Cortex of kidney (tissue), 1 donor: ENCODE measurements at places on chromosomes 6 and 20.

GRCh38 chr6:13825871-13826270, 11.5 kb upstream of the MCUR1 start:
- DNase-seq: no peak

GRCh38 chr6:98831959-98832283, 2.5 kb upstream of the POU3F2 start:
- no peak for DNase-seq

- DNase-seq: no peak
These were observed 17.1 kb upstream of the BEND3 start for GRCh38 chr6:107132330-107132954.

DNA sequence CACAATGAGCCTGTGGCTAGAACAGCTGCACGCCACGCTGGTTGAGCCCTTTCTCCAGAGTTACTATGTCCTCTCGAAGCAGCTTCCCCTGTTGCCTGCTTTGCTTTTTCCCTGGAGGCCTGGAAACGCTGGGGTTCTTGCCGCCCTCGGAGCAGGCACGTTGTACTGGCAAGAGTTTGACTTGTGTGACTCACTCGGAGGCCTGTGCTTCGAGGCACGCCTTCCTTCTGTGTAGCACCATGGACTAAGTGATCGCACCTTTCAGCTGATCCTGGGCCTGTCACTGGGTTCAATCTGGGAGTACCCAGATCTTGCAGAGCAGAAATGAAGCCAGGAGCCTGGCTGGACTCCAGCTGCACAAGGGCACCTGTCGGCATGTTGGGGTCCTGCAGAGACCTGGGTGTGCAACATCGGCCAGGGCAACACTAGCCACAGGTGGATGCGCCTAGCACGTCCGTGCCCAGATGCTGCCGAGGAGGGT, 5.2 kb downstream of the INSM1 start:
- no peak for DNase-seq

DNA sequence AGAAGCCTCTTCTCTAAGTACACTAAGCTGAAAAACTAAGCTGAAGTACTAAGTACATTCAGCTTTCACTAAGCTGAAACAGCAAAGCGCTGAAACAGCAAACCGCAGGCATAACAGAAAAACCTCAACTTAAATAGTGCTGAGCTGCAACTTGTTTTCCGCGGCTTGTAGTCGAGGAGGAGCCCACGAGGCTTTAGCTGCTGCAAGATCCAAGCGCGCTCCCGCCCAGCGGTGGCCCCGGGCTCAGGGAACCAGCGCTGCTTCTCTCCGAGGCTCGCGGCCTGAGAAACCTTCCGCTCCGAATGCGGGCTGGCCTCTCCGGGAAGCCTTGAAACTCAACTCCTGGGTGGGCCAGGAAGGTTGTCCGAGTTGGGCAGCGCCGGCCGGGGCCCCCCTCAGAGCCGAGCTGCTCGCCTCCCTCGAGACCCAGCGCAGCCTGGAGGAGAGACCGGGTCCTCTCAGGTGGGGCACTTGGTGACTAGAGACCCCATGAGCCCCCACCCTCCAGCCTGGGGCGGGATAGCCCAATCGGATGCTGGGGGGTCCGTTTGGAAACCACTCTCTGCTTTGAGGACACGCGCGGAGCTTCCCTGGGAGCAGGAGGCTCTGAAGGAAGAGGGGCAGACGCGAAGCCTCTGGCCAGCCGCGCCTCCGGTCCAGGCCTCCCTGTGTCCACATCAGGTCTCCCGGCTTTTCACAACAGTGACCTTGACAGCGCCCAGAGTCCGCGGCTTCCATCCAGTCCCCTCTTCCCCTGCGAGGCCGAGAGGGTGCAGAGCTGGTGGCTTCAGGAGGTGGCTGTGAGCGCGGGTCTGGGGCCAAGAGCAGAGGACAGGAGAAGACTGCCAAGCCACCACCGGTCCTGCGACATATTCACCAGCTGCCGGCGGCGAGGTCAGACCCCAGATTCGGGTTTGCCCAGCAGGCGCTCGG, 38.1 kb upstream of the HLA-E start:
- DNase-seq: no peak

DNA sequence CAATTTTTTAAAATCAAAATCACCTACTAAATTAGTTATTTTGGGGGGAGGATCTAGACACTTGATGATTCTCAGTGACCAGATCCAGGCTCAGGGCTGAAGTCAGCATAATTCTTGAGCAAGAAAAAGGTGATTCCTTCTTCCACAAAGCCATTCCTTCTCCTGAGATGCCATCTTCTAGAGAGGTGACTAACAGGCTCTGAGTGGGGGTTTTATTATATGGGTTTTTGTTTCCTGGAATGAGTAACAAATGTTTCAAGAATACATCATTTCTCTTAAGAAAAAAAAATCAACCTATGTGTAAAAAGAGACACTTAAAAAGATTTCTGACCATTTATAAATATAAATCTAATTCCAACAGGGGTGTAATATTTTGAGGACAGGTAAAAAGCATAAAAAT, 154.3 kb downstream of the NFATC2 start:
- no peak for DNase-seq

- DNase-seq: peak; percentile 50
These were observed 2.1 kb upstream of the MRGBP start for GRCh38 chr20:62794007-62794724.

DNA sequence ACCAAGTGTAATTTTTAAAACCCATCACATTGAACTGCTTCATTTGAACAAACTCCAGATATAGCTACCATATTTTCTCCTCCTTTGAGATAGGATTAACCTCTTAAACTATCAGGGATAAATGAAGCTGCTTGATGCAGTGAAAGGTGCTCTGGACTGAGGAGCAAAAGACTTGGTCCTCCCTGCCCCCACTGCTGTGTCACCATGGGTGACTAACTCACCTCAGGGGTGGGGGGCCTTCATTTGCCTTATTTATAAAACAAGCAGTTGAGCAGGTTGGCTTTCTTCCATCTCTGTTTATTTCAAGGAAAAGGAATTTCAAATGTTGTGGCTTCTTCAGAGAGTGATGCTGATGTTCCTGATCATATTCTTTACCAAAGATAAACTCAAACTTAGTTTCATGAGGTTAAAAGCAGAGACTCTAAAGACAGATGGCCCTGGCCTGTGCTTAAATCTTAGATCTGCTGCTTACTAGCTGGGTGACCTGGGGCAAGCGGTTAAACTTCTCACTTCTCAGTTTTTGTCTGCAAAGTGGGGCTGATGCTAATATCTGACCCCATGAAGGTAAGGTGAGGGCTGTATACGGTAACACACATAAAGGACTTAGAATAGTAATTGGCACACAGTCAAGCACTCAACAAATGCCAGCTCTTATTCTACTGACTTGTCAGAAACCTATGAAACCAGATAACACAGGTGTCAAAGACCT, 50.5 kb downstream of the FHL5 start:
- no peak for DNase-seq

DNA sequence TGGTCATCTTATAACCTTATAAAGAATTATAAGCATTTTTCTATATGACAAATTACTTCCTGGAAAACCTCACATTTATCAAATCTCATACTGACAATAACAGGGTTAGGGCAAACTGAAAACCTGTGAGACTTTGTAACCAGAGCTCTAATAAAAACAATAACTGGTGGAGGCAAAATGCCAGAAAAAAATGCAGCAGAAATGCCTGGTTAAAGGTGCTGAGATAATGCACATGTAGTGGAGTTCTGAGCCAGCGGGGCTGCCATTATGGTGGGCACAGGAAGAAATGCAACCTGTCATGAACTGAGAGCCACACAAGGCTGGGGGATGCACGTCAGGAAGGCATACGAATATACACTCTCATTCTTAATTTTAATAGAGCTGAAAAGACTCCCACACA, 53.0 kb downstream of the NCOA6 start:
- DNase-seq: no peak

DNA sequence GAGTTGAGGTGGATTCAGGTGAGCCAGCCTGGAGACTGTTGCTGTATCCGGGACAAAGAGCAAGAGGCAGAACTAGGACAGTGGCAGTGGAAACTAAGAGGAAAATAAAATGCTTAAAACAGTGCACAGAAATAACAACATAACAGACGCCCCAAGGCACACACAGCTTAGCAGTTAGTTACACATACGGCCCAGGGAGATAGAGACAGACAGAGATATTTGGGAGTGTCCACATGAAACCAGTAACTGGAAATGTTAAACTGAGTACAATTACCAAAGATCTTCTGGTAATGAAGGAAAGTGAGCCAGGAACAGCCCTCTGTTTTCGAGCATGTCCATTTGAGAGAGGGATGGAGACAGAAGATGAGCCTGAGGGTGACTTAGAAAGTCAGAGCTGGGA, 237.5 kb upstream of the QKI start:
- DNase-seq: no peak

DNA sequence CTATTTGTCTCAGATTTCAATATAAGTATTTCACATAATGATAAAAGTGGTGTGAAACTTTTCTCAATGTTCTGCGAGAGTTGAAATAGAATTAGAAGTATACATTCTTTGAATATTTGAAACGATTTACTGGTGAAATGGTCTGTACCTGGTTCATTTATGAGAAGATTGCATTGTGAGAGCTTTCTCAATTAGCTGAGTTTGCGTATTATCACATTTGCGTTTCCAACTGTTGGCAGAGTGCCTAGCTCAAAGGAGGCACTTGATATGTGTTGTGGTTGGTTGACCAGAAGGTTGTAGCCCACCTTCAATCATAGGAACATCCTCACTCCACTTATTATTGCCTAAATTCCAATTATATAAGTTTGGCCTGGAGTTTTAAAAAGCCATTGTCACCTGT, 58.8 kb upstream of the EXOC2 start:
- no peak for DNase-seq

DNA sequence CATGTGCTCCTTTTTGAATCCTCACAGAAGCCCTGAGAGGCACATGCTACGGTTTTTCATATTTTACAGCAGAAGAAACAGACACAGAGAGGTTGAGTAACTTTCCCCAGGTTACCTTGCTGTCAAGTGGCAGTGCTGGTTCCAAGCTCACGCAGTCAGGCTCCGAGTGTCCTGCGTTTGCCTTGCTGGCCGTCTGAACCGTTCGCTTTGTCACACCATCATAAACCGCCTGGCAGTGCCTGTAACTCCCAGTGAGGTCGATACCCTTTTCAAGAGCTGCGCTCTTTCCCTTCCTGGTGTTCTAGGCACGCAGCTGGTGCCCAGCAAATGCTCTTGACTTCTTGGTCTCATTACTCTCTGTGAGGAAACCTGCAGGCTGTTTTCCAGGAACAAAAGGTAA, 31.3 kb upstream of the KCNG1 start:
- DNase-seq: no peak

- DNase-seq: peak; percentile 47
These were observed 1.0 kb upstream of the DDAH2 start for GRCh38 chr6:31729979-31730630.
